ENCODE measurements at places on chromosomes 2 and 18.

DNA sequence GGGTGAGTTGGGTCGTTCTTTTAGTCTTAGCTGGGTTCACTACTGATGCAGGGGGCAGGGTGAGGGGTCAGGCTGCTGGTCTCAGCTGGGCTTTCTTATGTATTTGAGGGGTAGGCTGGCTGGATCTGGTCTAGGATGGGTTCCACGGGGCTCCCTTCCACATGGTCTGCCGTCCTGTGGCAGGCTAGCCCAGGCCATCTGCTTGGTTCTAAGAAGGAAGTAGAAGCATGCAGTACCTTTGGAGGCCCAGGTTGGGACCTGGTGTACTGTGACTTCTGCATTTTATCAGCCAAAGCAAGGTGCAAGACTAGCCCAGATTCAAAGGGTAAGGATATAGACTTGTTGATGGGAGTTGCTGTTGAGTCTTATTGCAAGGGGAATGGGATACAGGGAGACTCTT lies 35.5 kb upstream of the MGAT5 start:
- DNase-seq, result no peak

DNA sequence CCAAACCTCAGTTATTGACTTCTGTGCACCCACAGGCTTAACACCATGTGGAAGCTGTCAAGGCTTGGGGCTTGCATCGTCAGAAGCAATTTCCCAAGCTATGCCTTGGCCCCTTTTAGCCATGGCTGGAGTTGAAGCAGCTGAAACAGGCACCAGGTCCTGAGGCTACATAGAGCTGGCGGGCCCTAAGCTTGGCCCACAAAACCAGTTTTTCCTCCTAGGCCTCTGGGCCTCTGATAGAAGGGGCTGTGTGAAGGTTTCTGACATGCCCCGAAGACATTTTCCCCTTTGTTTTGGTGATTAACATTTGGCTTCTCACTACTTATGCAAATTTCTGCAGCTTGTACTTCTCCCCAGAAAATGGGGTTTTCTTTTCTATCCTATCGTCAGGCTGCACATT lies 9.1 kb upstream of the TMX3 start:
- no peak for DNase-seq

- DNase-seq, result no peak
These were observed 50.5 kb downstream of the OSBPL6 start for GRCh38 chr2:178244777-178245176.

- DNase-seq, result no peak
These were observed at the start of gene WIPF1 for GRCh38 chr2:174597345-174598047. Gene WIPF1 (minus strand): TSS chr2:174597804. CDS start chr2:174585573, 12,231 bp downstream.

DNA sequence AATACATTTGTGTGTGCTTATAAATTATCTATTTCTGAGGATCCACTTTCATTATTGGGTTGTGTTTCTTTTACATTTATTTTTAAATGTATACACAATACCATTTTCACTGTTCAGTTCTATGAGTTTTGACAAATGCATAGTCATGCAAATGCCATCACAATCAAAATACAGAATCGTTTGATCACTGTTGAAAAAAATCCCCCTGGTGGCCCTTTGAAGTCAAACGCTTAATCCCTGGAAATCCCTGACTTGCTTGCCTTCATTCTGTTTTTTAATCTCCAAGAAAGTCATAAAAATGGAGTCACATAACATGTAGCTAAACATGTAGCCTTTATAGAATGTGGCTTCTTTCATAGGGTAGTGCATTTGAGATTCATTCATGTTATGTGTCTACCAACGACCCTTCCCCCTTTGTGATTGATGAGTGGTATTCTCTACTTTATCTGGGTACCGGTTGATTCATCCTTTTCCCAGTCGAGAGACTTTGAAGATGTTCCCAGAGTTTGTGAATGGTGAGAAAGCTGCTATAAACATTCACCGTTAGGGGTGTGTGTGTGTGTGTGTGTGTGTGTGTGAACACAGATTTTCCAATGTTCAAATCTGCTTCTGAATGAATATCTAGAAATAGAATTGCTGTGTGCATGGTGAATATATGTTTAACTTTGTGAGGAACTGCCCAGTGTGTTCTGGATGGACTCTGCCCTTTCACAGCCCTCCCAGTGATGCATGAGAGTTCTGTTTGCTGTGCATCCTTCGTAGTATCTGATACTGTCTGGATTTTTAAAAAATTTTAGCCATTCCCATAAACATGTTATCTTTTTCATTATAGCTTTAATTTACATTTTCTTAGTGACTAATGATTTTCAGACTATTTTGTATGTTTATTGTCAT lies 173.6 kb downstream of the GALR1 start:
- no peak for DNase-seq

- no peak for DNase-seq
These were observed 1.4 kb downstream of the RAB11FIP5 start for GRCh38 chr2:73111073-73112025.

DNA sequence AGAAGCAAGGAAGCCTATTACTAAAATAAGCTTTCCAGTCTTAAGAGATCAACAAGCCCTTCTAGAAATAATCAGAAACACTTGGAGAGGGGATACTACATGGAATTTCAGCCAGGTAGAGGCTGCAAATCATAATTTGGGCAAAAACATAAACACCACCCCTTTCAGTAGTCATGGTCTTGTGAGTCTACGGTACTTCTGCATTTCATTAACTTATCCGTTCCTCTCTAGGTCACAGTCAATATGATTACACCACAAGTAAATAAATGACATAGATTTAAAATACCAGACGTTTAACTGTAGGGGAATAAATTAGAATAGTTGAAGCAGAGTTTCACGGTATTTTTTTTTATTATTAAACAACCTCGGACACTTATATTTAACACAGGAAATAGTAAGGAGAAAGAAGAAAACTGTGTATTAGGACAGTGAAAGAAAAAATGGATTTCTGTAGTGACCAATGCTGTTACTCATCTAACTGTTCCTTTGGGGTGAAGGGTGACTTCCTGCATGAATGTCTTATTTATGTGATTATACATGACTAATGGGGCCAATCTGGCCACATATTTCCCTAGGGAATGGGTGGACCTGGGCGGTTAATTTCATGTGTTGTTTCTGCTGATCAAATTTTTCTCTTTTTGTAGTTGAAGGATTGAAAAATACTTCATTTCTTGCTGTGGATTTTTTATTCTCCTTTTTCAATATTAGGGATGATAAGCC lies 456.6 kb upstream of the UBE2E3 start:
- DNase-seq, result no peak

- no peak for DNase-seq
These were observed 29.7 kb downstream of the DGKD start for GRCh38 chr2:233384015-233384414.

DNA sequence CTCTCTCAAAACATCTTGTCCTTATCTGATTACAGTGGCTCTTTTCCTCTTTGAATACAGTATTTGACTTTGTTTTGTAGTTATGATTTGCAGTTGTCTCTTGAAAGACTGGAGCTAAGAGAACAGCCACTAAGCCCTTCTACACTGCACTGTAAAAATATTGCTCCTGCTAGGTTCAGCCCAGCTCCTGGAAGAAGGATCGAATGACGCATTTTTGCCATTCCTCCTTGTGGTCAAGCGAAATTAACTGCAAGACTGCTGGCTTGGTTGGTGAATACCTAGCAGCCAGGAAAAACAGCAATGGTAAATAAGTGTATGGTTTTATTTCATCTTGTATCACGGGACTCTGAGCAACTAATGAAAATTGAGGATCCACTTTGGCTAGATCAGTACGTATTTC lies 407.8 kb upstream of the CDH2 start:
- no peak for DNase-seq

- no peak for DNase-seq
These were observed 638 bp downstream of the ST6GAL2 start for GRCh38 chr2:106885329-106885728.

- no peak for DNase-seq
These were observed 230.0 kb upstream of the PARD3B start for GRCh38 chr2:204315236-204315662.

DNA sequence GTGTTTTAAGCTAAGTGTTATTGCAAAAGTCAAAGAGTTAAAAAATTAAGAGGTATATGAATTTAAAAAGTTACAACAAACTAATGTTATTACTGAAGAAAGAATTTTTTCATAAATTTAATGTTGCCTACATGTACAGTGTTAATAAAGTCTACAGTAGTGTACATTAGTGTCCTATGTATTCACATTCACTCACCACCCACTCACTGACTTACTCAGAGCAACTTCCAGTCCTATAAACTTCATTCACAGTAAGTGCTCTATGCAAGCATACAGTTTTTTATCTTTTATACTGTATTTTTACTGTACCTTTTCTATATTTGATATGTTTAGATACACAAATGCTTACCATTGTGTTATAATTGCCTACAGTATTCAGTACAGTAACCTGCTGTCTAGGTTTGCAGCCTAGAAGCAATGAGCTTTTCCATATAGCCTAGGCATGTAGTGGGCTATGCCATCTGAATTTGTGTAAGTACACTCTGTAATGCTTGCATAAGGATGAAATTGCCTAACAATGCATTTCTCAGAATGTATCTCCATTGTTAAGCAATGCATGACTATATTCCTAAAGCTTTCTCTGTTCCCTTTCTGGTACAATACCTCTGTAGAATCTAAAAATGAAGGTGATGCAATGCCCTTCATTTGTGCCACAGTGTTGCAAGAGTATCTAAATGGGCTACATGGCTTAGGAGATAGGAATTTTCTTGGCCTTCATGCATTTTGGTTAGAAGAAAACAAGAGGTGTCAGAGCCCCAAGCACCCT lies 370.8 kb upstream of the NT5C1B start:
- DNase-seq, result no peak

DNA sequence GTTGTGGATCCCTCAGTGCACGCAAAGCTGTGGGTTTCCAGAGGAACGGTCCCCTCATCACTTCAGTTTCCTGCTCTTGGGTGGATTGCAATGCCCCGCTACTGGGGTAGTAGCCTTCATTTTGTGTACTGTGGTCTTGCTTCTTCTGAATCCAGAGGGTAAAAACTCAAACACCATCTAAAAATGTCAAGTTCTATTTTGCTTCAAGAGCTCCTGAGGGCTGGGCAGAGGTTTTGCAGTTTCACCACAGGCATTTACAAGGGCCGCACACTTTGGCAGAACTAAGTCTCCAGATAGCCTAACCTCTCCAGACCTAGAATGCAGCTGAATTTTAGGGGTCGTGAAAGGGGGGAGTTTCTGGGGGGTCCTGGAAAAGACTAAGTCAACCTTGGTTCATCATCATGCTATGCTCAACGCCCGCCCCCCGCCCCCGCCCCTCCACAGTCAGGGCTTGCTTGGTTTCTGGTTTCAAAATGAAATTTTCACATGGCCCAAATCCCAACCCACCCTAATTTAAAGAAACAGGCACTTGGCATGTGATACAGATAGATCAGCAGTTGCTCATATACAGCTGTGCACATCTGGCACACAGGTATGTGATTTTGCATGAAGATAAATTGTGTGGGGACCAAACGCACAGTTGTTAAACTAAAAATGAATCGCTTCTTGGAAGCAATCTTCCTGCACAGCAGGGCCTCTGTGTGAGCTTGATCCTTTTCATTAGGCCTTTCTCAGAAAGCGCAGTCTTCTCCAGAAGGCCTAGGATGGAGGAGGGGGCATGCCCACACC lies 329.6 kb downstream of the OSR1 start:
- no peak for DNase-seq

DNA sequence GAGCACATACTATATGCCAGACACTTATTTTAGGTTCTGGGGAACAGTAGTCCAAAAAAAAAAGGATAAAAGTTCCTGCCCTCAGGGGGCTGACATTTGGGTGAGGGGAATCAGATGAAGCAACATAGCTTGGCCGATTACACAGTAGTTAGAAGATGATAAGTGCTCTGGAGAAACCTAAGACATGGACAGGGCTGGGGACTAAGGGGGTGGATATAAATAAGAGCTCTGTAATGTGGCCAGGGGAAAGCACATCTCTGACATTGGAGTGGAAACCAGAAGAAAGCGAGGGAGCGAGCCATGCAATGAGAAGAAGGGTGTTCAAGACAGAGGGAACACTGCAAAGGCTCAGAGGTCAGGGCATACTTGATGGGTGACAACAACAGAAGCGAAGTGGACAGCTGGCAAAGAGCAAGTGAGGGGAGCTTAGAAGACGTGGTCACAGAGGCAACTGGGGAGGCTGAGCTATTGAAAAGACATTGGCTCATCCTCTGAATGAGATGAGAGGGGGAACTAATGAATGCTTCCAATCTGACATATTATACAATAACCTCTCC lies 11.4 kb downstream of the TMEM182 start:
- no peak for DNase-seq

DNA sequence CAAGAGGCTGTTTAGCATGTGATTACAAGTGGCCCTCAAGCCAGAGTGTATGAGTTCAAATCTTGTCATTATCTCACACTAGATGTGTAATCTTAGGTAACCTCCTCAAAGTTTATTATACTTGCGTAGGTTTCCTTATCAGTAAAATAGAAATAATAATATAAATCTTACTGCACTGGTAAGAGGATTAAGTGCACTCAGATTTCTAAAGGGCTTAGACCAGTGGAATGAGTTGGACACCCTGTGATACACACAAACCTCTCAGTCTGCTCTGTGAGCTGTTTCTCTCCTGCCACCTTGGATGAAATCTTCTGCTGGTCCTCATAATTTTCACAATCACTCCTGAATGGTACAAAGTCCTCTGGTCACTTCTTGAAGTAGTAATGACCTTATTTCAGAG lies 145.4 kb upstream of the ZNF516 start:
- no peak for DNase-seq

DNA sequence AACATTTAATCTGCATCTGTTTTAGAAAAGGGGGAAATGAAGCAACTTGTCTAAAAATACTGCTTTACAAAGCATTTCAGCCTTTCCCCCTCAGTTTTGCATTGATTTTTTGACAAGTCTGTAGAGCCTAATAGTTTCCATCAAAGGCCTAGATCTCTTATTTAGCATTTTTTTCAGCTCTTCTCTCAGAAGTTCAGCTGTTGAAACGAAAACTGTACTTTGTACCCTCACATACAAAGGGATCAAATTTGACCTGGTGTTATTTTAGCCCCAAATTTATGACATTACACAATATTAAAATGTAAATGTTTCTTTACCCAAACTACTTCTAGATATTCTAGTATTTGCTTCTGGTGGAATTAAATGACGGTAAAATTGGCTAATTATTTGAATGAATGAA lies 13.0 kb downstream of the YPEL5 start:
- no peak for DNase-seq

- DNase-seq, result no peak
These were observed 73.1 kb upstream of the BZW1 start for GRCh38 chr2:200738590-200738989.

GRCh38 chr2:96623116-96623515 lies 15.0 kb downstream of the KANSL3 start:
- no peak for DNase-seq

- DNase-seq, result no peak
These were observed 15.0 kb upstream of the ZNF407 start for GRCh38 chr18:74582642-74583041.

GRCh38 chr18:50182511-50182910 lies 12.4 kb downstream of the MYO5B start:
- no peak for DNase-seq

- no peak for DNase-seq
These were observed 42.6 kb downstream of the SCN7A start for GRCh38 chr2:166451468-166451867.

All from NCI-H524 treated with DMSO at 0.1 percent for 48 hours (cell line).